Mesangial cell (primary cell): ENCODE measurements at places on chromosomes 5 and 9. TPM values are rescaled to one million over a fixed set of nuclear protein-coding genes. Genes with fewer than 3 reads are reported as not detected.

TMC1 gene
- not detected in 2 replicates for total RNA-seq

PRRX2 gene
- total RNA-seq, result 1.6 and 2.7 TPM in 2 replicates

PNPLA7 gene
- 0.16 and 2.3 TPM in 2 replicates for total RNA-seq

TERT gene
- total RNA-seq, result not detected in 2 replicates

WDR41 gene
- 36.9 and 45.8 TPM in 2 replicates for total RNA-seq
